Adipocyte (in vitro differentiated cells): ENCODE measurements at places on chromosomes 1 and 21.

GRCh38 chr1:219651993-219652392 lies 39.1 kb upstream of the ZC3H11B start:
- DNase-seq: peak; percentile 62

DNA sequence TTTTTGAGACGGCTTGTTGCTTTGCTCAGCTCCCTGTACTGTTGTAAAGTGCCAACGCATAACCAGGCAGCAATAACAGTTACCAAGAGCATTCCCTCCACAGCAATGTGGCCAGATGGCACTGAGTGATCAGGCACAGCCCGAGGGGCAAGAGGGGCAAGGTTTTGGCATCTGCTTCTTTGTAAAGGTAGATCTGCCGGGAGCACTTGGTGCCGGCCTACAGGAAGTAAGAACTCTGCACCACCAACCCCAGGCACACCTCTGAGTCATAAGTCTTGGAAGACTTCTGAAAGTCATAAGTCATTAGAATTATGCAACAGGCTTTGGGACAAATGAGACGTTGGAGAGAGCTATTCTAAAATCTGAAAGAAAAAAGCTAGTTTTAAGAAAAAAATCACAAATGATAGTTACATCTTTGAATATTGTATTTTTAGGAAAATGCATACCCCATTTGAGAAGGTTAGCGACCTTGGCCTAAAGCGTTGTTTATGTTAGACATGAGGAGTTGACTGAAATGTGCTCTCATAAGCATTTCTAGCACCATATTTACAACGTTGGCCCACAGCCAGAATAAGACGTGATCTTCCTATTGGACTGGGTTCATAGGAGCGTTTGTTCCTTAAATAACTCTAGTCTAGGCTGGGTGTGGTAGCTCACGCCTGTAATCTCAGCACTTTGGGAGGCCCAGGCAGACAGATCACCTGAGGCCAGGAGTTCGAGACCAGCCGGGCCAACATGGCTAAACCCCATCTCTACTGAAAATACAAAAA lies 37.7 kb upstream of the MAP10 start:
- DNase-seq: peak; percentile 59

GRCh38 chr1:165290148-165290547 lies 66.4 kb downstream of the LMX1A start:
- no peak for DNase-seq

DNA sequence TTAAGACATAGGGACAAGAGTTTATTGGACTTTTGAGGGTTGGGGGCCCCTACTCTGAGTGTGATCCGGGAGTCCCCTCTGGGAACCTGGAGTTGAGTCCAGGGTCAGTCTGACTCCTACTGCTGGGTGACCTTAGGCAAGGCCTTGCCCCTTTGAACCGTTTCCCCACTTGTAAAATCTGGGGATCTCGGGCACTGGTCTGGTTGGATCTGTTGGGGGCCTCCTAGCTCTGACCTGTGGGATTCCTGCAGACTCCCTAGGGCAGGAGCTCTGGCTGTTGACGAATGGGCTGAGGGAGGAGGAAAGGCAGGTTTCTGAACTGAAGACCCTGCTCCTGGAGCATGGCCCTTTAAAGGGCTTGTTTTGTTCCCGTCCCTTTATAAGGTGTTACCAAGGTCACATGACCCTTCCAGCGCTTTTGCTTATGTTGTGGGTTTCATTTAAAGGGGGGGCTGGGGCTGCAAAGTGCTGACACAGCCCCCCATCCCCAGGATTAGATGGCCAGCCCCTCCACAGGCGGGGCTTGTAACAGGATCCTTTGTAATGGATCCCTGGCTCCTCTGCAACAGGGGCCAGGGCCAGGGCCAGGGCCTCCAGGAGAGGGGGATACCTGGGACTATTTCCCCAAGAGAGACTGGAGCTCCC lies 50.7 kb downstream of the YARS1 start:
- DNase-seq: no peak

- DNase-seq: no peak
These were observed 14.9 kb downstream of the AK2 start for GRCh38 chr1:33021567-33022431.

- peak; percentile 29 for DNase-seq
These were observed 538.0 kb upstream of the CAMK1G start for GRCh38 chr1:209045331-209046057.

DNA sequence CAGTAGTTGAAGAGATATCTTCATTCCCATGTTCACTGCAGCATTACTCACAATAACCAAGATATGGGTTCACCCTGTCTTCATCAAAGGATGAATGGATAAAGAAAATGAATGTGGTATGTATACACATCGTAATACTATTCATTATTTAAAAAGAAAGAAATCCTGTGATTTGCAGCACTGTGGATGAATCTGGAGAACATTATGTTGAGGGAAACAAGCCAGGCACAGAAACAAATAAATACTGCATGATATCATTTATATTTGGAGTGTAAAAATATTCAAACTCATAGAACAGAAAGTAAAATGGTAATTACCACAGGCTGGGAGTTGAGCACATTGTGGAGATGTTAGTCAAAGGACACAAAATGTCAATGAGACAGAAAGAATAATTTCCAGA lies 977.2 kb downstream of the AMY1C start:
- no peak for DNase-seq
